ENCODE measurements at places on chromosomes 6 and 20.

- no peak for DNase-seq
Observed at GRCh38 chr20:52425701-52426100, 234.1 kb upstream of the ZFP64 start.

GRCh38 chr6:112576423-112576822 is 229.3 kb downstream of the RFPL4B start:
- no peak for DNase-seq

GRCh38 chr6:119145111-119145510 is 66.6 kb upstream of the FAM184A start:
- DNase-seq = no peak

DNA sequence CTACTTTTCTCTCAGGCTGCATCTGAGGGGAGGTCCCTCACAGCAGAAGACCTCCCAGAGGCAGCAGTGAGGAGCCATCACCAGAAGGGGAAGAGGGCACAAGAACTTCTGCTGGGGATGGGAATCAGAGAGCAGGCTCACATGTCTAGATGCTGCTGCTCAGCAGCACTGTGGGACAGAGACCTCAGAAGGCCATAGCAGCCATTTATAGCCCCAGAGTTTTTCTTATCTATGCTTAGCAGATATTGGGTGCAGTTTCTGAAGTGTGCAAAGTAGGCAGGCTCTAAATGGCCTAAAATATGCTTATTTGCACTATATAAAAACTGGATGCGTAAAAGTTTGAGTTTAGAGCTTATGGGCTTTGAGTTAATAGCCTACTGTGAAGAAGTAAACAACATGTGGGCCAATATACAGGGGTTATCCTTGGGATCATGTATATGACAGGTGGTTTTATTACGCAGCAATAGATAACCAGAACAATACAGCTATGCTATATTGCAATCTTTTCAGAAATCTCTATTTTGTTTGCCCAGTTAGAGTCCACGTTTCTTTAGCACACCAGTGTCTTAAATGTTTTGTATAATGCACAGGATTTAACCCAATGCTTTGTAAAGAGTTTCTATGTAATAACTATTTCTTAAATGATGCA is 60.2 kb upstream of the TMEM244 start:
- DNase-seq = no peak

DNA sequence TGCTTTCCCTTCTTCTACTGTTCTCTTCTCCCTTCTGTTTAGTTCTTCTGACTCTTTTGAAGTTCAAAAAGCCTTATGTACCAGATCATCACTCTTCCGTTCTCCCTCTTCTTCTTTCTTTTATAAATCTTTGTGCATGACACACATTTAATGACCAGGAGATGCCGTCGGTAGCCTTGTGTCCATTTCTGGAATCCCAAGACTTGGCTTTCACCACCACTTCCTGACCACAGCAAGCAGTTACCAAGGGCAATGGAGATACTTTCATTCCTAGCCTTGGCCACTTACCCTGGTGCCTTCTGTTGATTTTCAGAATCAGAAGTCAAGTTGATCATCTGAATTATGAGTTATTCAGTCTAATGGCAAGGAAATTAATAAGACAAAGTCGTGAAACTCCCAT is 268.5 kb upstream of the QKI start:
- DNase-seq = no peak

DNA sequence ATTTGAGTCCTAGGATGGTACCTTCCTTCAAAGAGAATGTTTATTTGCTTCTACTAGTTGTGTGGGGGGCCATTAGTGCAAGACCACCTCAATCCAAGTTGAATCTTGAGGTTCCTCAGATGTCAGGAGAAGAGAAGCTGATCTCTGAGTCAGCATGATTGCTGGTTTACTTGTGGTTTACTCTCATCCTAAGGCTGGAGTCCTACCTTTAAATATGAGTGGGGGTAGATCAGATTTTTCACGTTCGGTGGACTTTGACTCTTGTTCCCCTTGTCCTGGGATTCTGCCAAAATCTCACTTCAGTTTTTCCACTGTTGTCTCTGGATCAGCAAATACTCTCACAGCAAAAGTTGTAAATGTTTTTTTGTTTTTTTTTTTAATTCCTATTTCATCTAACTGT is 84.6 kb upstream of the F13A1 start:
- no peak for DNase-seq

GRCh38 chr6:120304223-120304622 is 954.7 kb upstream of the MAN1A1 start:
- no peak for DNase-seq

GRCh38 chr20:57702091-57702490 is 7.7 kb downstream of the PMEPA1 start:
- no peak for DNase-seq

DNA sequence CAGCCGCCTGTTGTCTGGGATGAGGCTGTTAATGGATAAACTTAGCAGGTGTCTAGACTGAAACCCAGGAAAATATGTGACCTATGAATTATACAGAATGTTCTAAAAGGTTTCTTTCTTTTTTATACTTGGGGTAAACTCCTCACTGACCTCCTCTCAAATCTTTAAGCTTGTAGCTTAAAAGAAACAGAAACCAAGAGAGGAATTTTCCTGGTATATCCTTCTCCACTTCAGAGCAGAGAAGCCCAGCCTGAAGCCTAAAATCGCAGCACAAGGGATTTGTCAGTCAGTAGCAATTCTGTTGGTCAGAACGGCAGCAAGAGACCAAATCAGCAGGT is 99.4 kb upstream of the RIPOR2 start:
- DNase-seq = no peak
